Left kidney (tissue), 8 donors: ENCODE measurements at places on chromosomes 2 and 18.

DNA sequence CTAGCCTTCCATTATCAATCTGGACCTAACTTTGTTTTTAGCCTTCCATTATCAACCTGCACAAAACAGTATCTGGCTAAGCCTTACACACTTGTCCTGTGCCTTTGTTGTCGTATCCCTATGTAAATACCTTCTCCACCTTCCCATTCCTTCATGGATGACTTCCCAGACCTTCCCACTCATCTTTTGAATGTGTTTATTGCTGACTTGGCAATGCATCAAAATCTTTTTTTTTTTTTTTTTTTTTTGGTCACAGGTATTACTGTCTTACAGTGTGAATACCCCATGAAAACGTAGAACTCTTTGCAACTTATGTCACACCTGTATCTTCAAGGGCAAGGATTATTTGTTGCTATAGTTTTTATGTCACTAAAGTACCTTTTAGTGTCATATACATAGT, 25.7 kb downstream of the RPE start:
- no peak for DNase-seq

DNA sequence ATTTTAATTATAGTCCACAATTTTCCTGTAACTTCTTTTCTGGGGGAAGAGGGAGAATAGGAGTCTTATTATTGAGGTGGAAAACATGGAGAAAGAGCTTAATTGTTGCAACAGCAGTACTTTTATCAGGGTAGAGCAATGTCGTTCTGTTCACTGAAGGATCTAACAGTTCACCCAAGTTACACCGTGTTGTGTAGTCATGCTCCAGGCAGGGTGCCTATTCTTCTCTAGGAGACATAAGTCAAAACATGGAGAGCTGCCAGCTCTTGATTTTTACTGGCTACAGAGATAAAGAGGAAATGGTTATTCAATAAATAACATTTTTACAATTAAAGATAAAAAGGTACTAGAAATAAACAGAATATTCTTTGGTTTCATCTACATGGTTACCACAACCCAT, 594.3 kb upstream of the NETO1 start:
- no peak for DNase-seq

GRCh38 chr18:13745696-13746095, 19.2 kb downstream of the RNMT start:
- no peak for DNase-seq

GRCh38 chr2:186977433-186978045, 128.6 kb upstream of the ZSWIM2 start:
- DNase-seq, result no peak

DNA sequence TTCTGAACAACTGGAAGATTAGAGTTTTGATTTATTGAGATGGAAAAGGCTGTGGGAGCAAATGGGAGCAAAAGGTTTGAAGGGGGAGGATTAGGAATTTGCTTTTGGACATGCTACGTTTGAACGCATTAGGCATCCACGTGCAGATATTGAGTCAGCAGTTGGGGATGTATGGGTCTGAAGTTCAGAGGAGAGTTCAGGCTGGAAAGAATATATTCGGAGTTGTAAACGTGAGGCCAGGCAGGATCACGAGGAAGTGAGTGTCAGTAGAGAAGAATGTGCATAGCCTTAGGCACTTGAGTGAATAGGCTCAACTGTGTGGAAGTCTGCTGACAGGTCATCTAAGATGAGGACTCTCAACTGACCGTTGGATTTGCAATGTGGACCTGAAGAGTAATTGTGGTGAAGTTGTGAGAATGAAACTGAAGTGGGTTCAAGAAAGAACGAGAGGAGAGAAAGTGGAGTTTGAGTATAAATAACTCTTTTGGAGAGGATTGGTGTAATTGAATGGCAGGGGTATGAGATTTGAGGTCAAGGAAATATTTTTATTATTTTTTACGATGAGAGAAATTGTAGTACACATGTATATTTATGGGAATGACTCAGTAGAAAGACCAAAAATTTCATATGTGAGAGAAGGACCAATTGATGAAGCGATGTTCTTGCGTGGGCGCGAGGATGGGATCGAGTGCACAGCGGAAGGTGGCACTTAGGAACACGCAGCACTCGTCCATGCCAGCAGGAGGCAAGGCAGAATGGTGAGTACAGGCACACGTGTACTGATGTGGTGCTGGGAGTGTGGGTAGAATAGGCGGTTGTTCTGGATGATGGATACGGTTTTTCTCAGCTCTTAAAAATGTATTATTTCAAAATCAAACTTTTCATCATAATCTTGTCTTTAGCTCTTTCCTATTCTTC, 40.5 kb upstream of the POLE4 start:
- DNase-seq, result no peak
